ENCODE measurements at places on chromosomes 16 and 17.

- no peak for DNase-seq
Measured at GRCh38 chr16:77690416-77690815, 31.9 kb upstream of the NUDT7 start.

DNA sequence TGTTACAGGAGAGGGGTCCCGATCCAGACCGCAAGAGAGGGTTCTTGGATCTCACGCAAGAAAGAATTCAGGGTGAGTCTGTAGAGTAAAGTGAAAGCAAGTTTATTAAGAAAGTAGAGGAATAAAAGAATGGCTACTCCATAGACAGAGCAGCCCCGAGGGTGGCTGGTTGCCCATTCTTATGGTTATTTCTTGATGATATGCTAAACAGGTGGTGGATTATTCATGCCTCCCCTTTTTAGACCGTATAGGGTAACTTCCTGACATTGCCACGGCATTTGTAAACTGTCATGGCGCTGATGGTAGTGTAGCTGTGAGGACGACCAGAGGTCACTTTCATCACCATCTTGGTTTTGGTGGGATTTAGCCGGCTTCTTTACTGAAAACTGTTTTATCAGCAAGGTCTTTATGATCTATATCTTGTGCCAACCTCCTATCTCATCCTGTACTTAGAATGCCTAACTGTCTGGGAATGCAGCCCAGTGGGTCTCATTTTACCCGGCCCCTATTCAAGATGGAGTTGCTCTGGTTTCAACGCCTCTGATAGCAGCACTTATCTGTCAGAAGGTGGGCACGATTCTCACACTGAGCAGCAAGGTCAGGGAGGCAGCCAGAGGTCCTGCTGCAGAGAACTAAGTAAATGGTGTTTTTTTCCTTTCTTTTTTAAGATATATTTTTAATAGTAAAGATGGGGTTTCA is 26.5 kb upstream of the XYLT2 start:
- no peak for DNase-seq

- no peak for DNase-seq
Measured at GRCh38 chr16:6961704-6962103, 370.9 kb upstream of the RBFOX1 start.

- DNase-seq: peak; percentile 43
Measured at GRCh38 chr16:66569131-66569530, 2.9 kb downstream of the CMTM1 start.

- DNase-seq: no peak
Measured at GRCh38 chr17:71183066-71183660, 937.7 kb upstream of the SOX9 start.

DNA sequence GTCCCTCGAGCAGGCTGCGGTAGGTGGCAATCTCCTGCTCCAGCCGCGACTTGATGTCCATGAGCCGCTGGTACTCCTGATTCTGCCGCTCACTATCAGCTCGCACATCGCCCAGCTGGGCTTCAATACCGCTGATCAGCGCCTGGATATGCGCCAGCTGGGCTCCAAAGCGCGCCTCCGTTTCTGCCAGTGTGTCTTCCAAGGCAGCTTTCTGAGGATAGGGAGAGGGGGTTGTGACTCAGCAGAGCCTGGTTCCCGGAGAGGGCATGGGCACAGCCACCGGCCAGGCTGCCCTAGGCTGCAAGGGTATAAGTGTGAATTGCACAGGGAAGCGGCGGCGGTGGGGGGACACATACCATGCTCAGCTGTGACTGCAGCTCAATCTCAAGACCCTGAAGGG is 4.3 kb downstream of the KRT19 start:
- no peak for DNase-seq

- DNase-seq: no peak
Measured at GRCh38 chr17:74206332-74206818, 2.9 kb downstream of the RPL38 start.

DNA sequence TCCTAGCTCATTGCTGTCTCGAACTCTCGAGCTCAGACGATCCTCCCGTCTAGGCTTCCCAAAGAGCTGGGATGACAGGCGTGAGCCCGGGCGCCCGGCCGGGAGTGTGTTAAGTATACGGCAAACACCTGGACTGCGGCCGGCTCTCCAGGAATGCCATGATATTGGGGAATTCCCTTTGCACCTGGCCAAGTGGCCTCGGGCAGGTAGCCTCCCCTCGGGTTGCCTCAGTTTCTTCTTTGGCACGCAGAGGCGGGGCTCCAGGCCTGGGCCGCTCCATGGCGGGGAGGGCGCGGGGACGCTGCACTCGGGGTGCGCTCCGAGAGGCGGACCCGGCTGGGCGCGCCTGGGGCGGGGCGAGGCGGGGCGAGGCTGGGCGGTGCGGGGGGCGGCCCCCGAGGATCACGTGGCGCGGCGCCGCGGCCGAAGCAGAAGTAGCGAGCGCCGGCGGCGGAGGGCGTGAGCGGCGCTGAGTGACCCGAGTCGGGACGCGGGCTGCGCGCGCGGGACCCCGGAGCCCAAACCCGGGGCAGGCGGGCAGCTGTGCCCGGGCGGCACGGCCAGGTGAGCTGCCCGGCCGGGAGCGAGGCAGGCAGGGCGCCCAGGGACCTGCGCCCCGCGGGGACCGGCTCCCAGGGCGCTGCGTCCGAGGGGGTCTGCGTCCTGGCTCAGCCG is at the start of gene PLCG2:
PLCG2 (plus strand) TSS at position 431 of the 675 bp plus-strand sequence. CDS start 6,699 bp downstream, outside the sequence.
- DNase-seq: peak; percentile 36

GRCh38 chr17:78110363-78111015 is 18.1 kb downstream of the TMC6 start:
- no peak for DNase-seq

DNA sequence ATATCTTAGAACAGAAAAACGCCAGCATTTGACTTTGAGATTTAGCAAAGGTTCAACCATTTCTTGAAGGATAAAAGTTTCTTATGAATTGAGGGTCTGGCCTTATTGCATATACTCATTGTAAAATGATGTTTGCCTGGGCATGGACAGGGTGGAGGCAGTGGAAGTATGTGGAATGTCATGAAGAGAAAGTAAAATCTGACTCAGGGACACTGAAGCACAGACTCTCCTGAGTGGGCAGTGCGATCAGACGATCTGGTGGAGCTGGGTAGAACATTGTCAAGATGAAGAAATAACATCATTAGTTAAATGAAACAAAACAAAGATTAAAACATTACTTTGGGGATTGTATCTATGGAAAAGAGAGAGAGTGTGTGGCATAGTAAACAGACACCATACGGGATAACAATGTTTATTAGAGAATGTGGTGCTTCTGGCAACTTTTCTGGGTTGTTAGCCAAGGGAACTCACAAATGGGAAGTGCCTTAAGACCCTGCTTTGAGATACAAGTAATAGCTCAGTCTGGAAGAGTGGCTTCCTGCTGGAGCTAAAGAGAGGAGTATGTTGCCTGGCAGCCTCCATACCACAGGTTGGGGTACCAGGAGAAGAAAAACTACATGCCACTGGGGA is 4.4 kb downstream of the MAP3K3 start:
- DNase-seq: peak; percentile 17

- DNase-seq: no peak
Measured at GRCh38 chr17:81962499-81963441, 1.8 kb upstream of the NOTUM start.

GRCh38 chr17:3535253-3535995 is 22.2 kb downstream of the TRPV3 start:
- peak; percentile 77 for DNase-seq

DNA sequence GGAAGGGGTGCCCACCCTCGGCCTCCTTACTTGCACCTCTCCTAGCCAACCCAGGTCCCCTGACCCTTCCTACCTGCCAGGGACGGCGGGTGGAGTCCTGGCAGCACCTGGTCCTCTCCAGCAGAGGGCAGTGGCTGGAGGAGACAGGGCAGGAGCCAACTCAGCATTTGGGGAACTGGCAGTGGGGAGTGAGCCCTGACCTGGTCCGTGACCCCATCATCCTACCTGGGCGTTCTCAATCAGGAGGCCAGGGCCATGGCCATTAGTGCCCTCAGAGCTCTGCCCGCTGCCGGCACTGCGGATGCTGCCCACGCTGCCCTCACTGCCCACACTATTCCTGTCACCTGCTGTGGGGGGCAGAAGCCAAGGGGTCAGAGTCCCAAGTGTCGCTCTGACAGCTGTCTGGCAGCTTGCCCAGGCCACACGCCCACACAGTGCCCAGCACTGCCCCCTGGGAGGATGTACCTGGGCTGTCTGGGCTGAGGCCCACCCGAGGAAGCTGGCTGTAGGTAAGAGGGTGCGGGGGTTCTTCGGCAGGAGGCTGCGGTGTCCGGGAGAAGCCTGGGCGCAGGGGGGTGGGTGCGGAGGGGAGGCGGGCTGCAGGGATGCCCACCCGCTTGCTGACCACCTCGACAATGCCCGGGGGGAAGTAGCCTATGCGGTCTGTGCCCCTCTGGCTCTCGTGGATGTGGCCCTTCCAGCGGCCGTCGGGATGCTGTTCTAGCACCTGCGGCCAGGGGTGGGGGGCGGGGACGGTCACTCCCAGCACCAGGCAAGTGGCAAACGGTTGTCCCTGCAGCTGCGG is 10.8 kb downstream of the CASKIN2 start:
- no peak for DNase-seq

- DNase-seq: no peak
Measured at GRCh38 chr17:41758601-41759000, 24.2 kb upstream of the HAP1 start.

DNA sequence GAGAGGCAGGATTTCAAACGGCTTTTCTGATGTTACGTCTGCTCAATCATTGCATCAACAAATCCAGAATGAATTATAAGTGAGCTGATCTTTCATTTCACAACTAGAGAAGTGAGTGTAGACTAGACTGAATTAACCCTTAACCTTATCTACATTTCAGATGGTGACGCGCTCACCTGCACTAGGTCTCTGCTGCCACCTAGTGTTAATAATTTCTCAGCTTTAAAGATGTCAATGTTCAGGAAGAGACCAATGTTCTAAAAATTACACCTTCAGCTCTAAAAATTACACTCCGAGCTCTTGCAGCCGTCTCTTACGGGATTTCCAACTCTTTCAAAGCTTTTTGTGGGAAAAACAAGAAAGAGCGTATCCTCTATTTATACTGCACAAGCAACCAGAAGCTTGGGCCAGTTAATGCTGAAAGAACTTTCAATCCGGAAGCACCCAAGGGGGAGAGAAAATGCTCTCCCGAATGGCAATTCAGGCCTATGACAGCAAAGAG is 88.2 kb upstream of the FA2H start:
- DNase-seq: peak; percentile 47

- DNase-seq: no peak
Measured at GRCh38 chr16:88769617-88770460, 15.2 kb downstream of the PIEZO1 start.

DNA sequence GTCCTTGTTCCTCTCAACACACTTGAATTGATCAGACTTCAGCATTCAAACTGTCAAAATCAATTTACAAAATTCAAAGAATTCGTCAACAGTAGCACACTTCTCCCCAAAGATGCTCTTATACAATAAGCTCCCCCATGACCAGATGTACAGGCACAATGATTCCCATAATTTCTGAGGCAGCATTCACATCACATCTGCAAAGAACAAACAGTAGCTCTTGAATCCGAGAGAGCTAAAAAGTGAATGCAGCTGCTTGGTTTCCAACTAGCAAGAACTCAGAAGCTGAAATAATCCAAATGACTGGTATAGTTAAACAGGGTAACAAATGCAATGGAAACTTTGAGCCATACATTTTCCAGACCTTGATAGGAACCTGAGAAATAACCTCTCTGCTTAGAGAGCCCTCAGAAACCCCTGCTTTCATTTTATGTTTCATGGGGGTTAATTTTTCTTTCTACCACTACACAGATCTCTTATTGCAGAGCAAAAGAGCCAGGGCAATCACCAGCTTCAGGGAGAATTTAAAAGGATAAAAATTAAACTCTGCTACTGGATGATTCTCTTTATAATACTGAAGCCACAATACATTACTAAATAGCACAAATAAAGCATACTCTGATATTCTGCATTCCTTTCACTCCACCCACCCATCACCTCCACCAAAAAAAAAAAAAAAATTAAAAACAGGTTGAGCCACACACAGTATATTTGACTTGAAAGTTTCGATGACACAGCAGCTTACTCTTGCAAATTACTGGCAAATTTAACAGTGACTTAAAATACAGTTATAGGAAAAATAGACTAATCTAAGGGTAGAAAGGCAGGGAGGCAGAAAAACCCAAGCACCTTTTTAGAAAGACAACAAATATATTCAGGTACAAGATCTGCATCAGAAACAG is 23.1 kb upstream of the TMEM97 start:
- no peak for DNase-seq

DNA sequence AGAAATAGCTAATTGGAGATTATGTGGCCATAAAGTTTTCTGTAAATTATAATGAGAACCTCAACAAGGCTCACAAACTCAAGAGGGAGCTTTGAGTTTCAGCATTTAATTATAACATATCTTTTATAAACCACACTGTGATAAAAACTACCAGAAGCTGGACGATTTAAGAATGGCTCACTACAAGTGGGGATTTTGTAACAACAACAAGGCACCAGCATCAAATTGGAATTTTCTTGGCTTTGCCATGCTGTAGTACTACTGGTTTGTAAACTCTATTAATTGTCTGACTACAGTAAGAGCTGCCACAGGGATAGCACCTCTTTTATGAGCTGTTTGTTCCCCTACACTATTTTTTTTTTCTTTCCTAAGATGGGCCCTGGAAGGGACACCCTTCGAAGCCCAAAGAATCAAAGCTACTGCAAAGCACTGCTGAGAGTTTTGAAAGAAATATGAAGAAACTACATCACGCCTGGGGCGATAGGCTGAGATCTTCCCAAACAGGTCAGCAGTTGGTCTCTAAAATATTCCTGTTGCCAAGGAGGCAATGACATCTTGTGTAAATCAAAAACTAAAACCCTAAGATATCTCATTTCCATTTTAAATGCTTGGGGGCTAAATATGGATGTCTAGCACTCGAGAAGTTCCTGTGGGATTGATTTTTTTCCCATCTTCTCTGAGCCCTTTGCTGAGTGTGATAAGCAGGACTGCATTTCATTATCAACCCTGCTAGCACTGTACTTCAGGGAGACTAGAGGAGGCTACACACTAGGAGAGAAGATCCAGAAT is 40.9 kb downstream of the SKAP1 start:
- no peak for DNase-seq

GRCh38 chr16:75007443-75007842 is 8.6 kb downstream of the ZNRF1 start:
- no peak for DNase-seq

GRCh38 chr17:32161506-32162365 is 19.4 kb downstream of the RHOT1 start:
- DNase-seq: peak; percentile 92

GRCh38 chr17:31415640-31416502 is 24.4 kb downstream of the RAB11FIP4 start:
- DNase-seq: no peak
